ENCODE measurements at places on chromosomes 3 and 15.

DNA sequence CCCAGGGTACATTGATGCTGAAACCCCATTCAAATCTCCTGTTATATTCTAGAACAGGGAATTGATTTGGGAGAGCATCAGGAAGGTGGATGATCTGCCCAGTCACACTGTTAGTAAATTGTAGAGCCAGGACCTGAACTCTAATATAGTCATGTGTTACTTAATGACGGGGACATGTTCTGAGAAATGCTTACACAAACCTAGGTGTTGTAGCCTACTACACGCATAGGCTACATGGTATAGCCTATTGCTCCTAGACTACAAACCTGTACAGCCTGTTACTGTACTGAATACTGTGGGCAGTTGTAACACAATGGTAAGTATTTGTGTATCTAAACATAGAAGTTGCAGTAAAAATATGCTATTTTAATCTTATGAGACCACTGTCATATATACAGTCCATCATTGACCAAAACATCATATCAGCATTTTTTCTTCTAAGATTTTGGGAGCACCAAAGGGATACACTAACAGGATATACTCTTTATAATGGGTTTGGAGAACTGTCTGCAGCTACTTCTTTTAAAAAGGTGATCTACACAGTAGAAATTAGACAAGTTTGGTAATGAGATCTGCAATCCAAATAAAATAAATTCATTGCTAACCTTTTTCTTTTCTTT, 5.8 kb downstream of the B2M start:
- no peak for DNase-seq

GRCh38 chr15:99980752-99981151, 247.5 kb upstream of the LYSMD4 start:
- no peak for DNase-seq

DNA sequence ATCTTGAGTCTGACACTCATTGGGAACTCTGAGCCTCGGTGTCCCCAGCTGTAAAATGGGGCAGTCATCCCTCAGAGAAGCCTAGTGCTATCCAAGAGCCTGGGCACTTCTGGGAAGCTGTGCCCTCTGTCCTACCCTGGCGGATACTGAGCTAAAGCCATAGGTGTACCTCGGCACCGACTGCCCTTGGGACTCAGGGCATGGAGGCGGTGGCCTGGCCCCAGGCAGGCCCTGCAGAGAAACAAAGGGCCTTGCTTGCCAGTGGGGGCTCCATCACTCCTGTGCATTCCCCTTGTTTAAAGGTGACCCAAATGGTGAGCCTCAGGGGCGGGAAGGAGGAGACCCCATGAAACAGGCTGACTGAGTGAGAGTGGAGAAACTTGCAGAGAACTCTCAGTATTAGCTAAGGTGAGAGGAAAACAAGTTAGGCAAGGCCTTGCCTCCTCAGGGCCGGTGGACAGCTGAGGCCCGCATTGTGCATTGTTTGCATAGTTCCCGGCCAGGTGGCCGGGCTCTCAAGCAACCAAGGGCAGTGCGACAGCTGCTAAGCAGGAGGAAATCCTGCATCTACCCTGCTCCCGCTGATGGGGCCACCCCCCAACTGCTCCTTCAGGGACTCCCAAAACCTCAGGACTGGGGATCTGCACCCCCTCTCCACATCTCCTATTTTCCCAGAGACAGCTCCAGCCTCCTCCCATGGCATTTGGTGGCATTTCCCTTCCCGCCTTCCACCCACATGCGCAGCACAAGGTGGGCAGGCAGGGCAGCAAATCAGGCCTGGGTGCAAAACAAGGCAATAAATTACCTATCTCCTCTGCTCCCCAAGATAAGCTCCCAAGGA, 4.3 kb downstream of the PFKFB4 start:
- DNase-seq, result no peak

- DNase-seq, result no peak
These were observed 4.4 kb downstream of the NAALADL2 start for GRCh38 chr3:174863488-174863887.

DNA sequence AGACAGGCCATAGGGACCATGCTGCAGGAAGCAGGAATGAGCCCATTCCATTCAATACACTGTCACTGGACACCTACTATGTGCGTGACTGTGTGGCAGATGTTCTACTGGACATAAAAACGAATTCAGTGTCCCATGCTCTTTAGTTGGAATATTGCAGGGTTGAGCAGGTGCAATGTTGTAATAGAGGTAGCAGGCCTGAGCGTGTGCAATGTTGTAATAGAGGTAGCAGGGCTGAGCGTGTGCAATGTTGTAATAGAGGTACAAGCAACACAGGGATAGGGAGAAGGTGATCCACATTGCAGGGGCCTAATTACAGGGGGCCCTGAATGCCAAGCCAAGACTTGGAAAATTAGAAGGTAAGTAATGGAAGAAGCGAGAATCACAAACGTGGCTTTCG, 261.4 kb upstream of the HES1 start:
- DNase-seq, result no peak

DNA sequence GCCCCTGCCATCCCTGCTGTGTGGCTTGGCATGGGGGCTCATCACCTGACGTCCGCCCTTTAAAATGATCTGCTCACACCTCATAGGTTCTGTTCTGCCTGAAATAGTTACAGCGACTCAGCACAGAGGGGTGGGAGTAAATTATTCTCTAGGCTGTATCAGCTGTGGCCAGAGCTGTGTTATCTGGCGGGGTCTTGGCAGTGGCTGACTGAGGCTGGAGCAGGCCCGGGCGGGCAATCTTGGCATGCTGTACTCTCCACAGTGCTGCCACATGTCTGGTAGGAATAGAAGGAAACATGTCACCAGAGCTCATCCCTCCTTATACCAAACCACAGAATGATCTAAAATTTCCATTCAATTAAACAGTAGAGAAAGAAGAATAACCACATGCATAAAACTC, 499.9 kb upstream of the LMCD1 start:
- peak; percentile 3 for DNase-seq

GRCh38 chr3:119469418-119470189, 841 bp downstream of the POGLUT1 start:
- DNase-seq, result peak; percentile 9

DNA sequence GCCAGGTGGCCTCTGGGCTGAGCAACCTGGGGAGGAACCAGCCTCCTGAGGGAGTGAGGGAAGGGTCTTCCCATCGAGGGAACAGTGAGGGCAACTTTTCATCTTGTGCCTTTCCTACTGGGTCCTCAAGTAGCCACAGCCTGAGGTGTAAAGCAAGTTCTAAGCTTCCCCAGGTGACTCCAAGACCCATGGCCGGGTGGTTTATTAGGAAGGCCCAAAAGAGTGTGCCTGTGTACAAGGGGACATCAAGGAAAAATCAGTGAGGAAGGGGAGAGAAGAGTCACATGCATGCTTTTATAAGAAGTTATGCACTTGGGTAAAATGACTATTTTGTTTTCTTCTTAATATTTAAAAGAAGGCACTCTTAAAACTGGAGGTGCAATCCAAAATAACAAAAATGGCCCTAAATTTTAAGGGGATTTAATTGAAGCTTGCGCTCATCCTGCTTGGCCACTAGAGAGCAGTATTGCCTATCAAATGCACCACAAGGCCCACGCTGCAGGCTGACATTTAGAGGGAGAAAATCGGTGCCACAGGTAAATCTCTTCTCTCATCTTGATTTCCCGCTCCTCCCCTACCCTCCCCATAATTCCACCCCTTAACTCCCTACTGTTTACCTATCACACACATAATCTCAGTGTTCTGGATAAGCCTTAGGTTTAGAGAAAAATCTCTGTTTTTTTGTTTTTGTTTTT, 6.7 kb downstream of the NANOGP8 start:
- peak; percentile 75 for DNase-seq

DNA sequence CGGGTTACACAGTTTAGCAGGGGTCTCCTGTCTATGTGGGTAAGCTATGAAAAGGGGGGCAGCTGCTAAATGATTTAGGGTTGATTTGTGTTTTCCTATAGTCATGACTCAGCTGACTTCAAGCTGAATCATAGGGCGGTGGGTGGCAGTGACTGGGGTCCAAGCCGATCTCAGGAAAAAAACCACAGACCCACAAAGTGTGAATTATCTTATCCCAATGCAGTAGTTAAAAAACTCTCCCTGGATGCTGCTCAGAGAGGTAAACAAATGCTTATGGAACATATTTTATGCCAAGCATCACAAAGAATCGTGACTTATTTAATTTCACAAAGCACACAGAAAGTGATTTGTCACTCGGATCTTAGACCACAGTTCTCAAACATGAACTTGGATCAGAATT, 18.4 kb upstream of the TOPAZ1 start:
- peak; percentile 34 for DNase-seq

DNA sequence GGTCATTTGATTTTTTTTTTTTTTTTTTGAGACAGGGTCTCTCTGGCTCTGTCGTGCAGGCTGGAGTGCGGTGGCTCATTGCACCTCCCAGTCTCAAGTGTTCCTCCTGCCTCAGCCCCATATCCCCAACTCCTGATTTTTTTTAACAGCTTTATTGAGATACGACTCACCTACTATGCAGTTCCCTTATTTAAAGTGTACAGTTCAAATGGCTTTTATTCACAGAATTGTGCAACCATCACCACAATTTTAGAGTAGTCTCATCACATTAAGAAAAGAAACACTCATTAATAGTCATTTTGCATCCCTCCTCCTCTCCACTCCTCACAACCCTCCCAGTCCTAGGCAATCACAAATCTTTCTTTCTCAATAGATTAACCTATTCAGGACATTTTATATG, 1.9 kb upstream of the TRA2B start:
- DNase-seq, result peak; percentile 48

- peak; percentile 93 for DNase-seq
These were observed 56.3 kb downstream of the IL20RB start for GRCh38 chr3:137013951-137014688.

All from hematopoietic multipotent progenitor cell treated with erythropoietin and hydrocortisone succinate and interleukin-3 and kit ligand, for 4 days (in vitro differentiated cells).